ENCODE measurements at places on chromosomes 6 and 20.

- no peak for DNase-seq
Observed at GRCh38 chr20:16752082-16752481, 3.9 kb downstream of the OTOR start.

DNA sequence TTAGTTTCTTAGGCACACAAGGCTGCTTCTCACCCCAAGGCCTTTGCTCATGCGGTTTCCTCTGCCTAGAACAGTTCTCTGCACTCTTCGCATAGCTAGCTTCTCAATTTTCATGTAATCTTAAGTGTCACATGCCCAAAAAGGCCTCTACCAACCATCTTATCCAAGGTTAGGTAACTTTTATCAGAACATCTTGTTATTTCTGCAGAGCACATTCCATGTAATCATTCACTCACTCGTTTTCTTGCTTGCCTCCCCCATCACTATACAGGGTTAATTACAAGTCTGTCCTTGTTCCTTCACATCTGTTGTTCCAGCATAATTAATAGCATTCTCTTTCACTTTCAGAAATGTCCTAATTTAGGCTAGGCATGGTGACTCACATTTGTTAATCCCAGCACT is 53.8 kb downstream of the NCOA6 start:
- DNase-seq: no peak

DNA sequence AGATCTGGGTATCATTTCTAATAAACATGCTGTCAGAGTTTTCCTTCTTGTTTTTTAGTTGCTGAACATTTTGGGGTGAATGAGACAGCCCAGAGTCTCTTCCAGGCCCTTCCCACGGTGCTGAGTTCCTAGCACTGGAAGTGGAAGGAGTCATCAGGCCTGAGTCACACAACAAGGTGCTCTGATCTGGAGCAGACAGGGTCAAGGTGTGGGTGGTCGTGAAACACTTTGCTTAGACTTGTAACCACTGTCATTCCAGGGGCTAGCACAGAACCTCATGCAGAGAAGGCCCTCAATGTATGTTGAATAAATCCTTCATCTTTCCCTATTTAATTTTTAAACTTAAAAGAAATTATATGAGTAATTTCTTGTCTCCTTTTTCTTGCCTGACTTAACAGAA is 60.6 kb downstream of the TXLNB start:
- DNase-seq: no peak

GRCh38 chr6:41342241-41342640 is 6.8 kb downstream of the NCR2 start:
- DNase-seq: no peak

- DNase-seq: no peak
Observed at GRCh38 chr6:156783958-156784357, 6.8 kb downstream of the ARID1B start.

- no peak for DNase-seq
Observed at GRCh38 chr20:57579898-57580447, 19.1 kb downstream of the PCK1 start.

- DNase-seq: no peak
Observed at GRCh38 chr20:13025181-13025580, 16.4 kb downstream of the SPTLC3 start.

GRCh38 chr20:25254571-25254970 is 6.7 kb downstream of the PYGB start:
- DNase-seq: no peak

- no peak for DNase-seq
Observed at GRCh38 chr6:168480481-168480880, 39.5 kb downstream of the SMOC2 start.

- no peak for DNase-seq
Observed at GRCh38 chr6:63923139-63923739, 287.6 kb downstream of the PHF3 start.

- peak; percentile 1 for DNase-seq
Observed at GRCh38 chr6:15365273-15365687, 119.4 kb downstream of the JARID2 start.

GRCh38 chr6:18219591-18219990 is 44.7 kb downstream of the DEK start:
- no peak for DNase-seq

DNA sequence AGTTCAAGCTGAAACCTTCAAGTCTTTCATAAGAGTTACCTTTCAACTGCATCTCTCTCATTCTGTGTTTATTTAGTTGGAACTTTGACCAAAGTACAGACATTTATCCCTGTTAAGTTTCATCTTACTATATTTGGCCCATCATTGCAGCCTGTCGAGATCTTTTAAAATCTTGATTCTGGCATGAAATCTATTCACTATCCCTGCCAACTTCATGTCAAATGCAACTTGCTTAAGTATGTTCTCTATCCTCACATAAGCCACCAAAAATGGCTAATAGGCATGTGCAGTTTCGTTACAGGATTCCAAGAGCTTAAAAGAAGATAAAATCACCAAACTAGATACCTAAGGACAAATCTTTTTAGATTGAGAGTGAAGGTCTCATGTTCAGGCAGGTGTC is 117.5 kb upstream of the KCNQ5 start:
- DNase-seq: no peak

- DNase-seq: no peak
Observed at GRCh38 chr20:49479785-49480184, 2.7 kb downstream of the KCNB1 start.

- no peak for DNase-seq
Observed at GRCh38 chr20:64116541-64117431, 9.4 kb upstream of the NPBWR2 start.

DNA sequence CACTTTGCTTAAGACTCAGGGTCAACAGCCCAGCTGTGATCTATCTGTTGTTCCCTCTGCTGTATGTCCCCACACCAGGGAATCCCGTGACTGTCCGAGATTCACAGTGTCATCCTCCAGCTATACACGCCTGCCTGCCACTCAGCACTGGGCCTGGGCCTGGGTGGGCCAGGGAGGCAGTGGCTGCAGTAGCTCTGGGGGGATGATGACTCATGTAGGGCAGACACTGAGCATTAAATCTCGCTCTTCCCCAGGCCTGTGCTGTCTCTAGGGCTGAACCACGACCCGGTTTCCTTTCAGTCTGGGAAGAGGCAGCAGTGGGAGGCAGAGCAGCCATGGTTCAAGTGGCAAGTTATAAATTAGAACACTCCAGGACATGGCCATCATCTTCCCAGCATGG is 173.9 kb downstream of the LRFN2 start:
- DNase-seq: no peak

Data from activated T-helper 1 cell treated with Interleukin-2 at 50 U/mL for 16 hours (primary cell).